Neural cell (in vitro differentiated cells): ENCODE measurements at places on chromosomes 2 and 18. TPM values are rescaled to one million over a fixed set of nuclear protein-coding genes. Genes with fewer than 3 reads are reported as not detected.

Gene CAPN14
- polyA plus RNA-seq, result 2.1 and 3.0 TPM in 2 replicates

Gene FRZB
- polyA plus RNA-seq, result 2.1 and 3.5 TPM in 2 replicates

Gene FIGN
- 0.71 and 1.0 TPM in 2 replicates for polyA plus RNA-seq

Gene PUM2
- polyA plus RNA-seq, result 36.1 and 37.0 TPM in 2 replicates

Gene FLACC1
- 1.3 and 1.8 TPM in 2 replicates for polyA plus RNA-seq

Gene MC4R
- 0.57 and 2.1 TPM in 2 replicates for polyA plus RNA-seq

Gene CRYGD
- polyA plus RNA-seq, result not detected in 2 replicates

Gene LRRTM4
- polyA plus RNA-seq, result 37.1 and 37.3 TPM in 2 replicates

Gene KCNIP3
- not detected in 2 replicates for polyA plus RNA-seq

Gene DNAH7
- 0.67 and 1.1 TPM in 2 replicates for polyA plus RNA-seq

Gene OR6B2
- not detected in 2 replicates for polyA plus RNA-seq

Gene MC5R
- not detected in 2 replicates for polyA plus RNA-seq

Gene TUBA3E
- not detected in 2 replicates for polyA plus RNA-seq

Gene DUSP2
- polyA plus RNA-seq, result 1.5 and 2.1 TPM in 2 replicates

Gene CASP8
- polyA plus RNA-seq, result 0.72 TPM in 1 of 2 replicates, not detected in the other

Gene GLI2
- polyA plus RNA-seq, result 0.14 and 0.48 TPM in 2 replicates
